ENCODE measurements at places on chromosomes 4 and X. TPM values are rescaled to one million over a fixed set of nuclear protein-coding genes. Genes with fewer than 3 reads are reported as not detected.

GRCh38 chrX:16807976-16808542 is 21.8 kb downstream of the TXLNG start:
- no peaks in the 10 kb centered on the region for H3K36me3 ChIP-seq
- H3K27ac ChIP-seq, result no peak overlapping the region
- peak overlapping the region; percentile 76 for H3K4me3 ChIP-seq
- H3K27me3 ChIP-seq, result no peaks in the 10 kb centered on the region
- DNase-seq, result peak; percentile 36

DNA sequence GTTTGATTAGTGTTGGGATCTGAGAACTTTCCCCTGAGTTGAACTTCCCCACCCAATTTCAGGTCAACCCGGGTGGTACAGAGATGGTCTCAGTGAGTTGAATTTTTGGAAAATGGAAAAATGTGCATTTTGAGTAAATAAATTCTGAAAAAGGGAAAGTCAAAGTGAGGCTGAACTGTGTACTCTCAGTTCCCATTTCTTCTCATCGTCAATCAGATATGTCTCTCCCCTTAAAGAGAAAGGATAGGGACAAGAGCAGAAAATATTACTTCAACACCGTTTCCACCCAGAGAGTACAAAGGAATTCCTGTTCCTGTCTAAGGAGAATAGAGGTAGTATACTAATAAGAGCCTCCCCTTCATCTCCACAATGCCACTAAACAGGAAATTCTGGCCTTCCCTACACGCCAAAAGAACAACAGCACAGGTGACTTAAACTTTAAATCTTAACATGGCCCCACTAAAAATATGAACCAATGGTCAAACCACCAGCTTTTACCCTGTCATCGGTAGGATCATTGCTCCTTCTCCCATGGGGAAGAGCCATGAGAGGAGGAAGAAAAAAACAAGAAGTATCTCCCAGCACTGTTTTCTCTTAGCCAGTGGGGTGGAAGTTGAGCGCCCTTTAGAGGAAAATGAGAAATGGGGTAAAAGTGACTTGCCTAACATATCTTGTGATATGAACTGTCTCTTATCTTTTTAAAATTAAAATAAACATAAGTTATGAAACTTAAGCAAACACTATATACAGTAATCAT is 30.3 kb downstream of the BMP3 start:
- H3K4me1 ChIP-seq, result no peaks in the 10 kb centered on the region
- no peaks in the 10 kb centered on the region for H3K36me3 ChIP-seq
- no peak overlapping the region for H3K4me3 ChIP-seq

GRCh38 chr4:12446657-12447185 is 1018.0 kb upstream of the HS3ST1 start:
- no peak overlapping the region for H3K4me3 ChIP-seq
- no peak overlapping the region for H3K27ac ChIP-seq
- H3K27me3 ChIP-seq, result no peaks in the 10 kb centered on the region
- H3K4me1 ChIP-seq, result no peaks in the 10 kb centered on the region
- H3K36me3 ChIP-seq, result no peaks in the 10 kb centered on the region

The GSX2 gene
- not detected for polyA plus RNA-seq

The GRK4 gene
- polyA plus RNA-seq, result 0.94 TPM

The BEX5 gene
- not detected for polyA plus RNA-seq

DNA sequence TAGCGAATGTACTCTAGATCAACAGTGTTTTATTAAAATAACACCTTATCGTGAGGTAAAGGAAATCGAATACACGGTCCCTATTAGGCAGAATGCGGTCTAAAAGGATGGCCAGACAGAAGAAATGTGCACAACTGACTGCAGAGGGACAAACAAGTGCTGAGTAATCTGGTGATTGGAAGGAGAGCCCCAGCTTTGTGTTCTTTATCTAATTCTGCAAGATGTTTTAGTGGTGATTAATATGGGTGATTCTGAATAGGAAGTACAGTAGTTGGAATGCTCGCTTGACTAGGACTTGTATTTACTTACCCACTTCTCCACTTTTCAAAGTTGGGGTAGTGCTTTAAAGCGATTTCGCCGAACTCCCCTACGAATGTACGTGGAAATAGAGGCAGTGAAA is 1.2 kb downstream of the WDR44 start:
- no peaks in the 10 kb centered on the region for H3K36me3 ChIP-seq
- H3K4me3 ChIP-seq, result peak overlapping the region; percentile 48
- H3K4me1 ChIP-seq, result peaks cover 32% of the 10 kb centered on the region
- no peaks in the 10 kb centered on the region for H3K27me3 ChIP-seq

DNA sequence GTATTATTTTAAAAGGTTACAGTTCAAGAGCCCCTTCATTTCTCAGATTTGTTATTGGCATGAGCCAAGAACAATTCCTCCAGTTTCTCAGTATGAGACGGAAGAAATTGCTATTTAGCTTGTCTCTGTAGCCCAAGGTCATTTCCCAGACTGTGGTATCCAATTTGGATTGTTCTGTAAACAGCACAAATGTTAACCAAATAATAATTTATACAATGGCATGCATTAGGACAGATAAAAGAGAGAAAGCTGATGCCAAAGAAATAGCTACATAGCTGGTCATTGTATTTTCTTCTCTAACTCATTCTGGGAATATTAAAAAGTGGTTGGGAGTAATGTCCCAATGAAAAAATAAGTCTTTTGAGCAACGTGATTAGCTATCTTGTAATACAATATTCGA is 134.6 kb upstream of the NPY2R start:
- H3K4me3 ChIP-seq, result no peak overlapping the region
- DNase-seq, result no peak
- no peak overlapping the region for H3K27ac ChIP-seq
- no peaks in the 10 kb centered on the region for H3K27me3 ChIP-seq
- no peaks in the 10 kb centered on the region for H3K36me3 ChIP-seq

The CCDC120 gene
- polyA plus RNA-seq, result 0.89 TPM

DNA sequence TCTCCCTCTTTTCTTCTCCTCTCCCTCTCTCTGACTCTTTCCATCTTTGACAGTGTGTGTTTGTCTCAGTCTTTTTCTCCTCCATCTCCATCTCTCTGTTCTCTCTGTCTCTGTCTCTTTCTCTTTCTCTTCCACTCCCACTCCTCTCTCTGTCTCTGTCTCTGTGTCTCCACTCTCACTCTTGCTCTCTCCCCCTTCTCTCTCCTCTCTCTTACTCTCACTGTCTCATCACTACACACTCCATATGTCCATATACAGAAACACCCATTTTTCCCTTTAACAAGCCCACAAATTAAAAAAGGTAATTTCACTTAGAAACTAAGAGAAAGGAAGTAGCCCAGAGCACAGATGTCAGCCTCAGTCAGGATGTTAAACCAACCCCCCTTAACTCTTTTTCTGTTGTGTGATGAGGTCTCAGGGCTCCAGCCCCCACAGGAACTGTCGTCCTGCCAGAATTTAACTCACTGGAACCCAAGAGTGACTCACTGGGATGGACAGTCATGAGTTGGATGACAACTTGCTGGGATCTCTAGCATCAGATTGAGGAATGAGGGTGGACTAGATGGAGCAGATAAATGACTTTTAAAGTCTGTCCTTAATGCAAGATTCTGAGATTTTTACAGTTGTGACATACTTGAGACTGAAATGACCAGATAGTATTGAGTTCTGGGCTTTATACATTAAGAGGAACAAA is 27.5 kb downstream of the OTUD6A start:
- no peaks in the 10 kb centered on the region for H3K36me3 ChIP-seq
- H3K27ac ChIP-seq, result no peak overlapping the region
- no peaks in the 10 kb centered on the region for H3K27me3 ChIP-seq
- DNase-seq, result no peak
- no peaks in the 10 kb centered on the region for H3K4me1 ChIP-seq

GRCh38 chrX:134568285-134569016 is 89.8 kb downstream of the PLAC1 start:
- no peak overlapping the region for H3K4me3 ChIP-seq
- no peaks in the 10 kb centered on the region for H3K4me1 ChIP-seq
- H3K27ac ChIP-seq, result no peak overlapping the region
- no peaks in the 10 kb centered on the region for H3K36me3 ChIP-seq

GRCh38 chr4:57093845-57094831 is 16.0 kb downstream of the IGFBP7 start:
- H3K27ac ChIP-seq, result no peak overlapping the region
- DNase-seq, result no peak
- H3K27me3 ChIP-seq, result no peaks in the 10 kb centered on the region
- peaks cover 15% of the 10 kb centered on the region for H3K4me1 ChIP-seq
- no peaks in the 10 kb centered on the region for H3K36me3 ChIP-seq

DNA sequence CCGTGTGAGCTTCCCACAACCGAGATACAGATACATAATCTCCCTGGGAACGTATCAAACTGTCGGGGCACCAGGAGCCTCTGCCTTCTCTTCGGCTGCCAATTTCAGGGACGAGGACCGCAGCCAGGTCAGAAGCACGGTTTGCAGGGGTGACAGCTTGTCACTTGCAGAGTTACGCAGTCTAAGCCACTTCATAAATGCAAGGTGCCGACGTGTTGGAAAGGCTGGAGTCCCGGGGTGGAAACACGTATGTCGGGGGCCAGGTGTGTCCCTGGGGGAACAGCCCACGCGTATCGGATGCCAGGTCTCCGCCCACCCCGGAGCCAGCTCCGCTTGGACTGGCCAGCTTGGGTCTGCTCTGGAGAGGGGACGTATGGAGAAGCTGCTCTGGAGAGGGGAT is 76.3 kb upstream of the SHOX start:
- no peak for DNase-seq
- no peaks in the 10 kb centered on the region for H3K4me1 ChIP-seq
- H3K27ac ChIP-seq, result no peak overlapping the region
- H3K27me3 ChIP-seq, result no peaks in the 10 kb centered on the region
- H3K4me3 ChIP-seq, result no peak overlapping the region

DNA sequence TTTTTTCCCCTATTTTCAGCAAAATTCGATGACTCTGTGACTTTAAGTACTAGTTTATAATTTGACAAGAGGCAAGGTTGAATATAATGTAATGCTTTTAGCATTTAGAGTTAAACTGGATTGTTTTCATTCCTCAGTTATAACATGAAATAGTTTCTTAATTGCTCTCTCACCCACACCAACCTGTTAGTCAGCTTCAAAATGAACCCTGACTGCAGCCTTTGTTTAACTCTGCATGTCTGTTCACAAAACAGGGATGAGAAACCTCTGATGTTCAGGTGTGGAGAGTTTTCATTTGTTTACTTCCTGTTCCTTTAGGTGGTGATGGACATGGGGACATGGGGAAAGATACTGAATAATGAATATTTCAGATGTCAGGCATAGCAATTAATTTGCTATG is 49.9 kb upstream of the MND1 start:
- no peaks in the 10 kb centered on the region for H3K36me3 ChIP-seq
- no peak for DNase-seq
- H3K4me3 ChIP-seq, result no peak overlapping the region
- H3K4me1 ChIP-seq, result no peaks in the 10 kb centered on the region
- H3K27ac ChIP-seq, result no peak overlapping the region

DNA sequence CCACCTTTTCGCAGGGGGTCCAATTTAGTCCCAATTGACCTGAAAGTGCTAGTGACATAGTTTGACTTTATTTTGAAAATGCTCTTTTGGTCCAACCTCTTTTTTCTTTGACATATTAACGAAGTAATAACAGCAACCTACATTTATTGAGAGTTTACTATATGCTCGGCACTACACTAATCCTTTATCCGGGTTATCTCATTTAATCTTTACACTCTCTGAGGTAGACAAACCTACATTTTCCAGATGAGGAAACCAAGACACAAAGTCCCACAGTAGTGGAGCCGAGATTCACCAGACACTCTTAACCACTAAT is 307 bp upstream of the ATRX start:
- peaks cover 23% of the 10 kb centered on the region for H3K4me1 ChIP-seq
- H3K27ac ChIP-seq, result peak overlapping the region; percentile 94
- no peaks in the 10 kb centered on the region for H3K36me3 ChIP-seq

DNA sequence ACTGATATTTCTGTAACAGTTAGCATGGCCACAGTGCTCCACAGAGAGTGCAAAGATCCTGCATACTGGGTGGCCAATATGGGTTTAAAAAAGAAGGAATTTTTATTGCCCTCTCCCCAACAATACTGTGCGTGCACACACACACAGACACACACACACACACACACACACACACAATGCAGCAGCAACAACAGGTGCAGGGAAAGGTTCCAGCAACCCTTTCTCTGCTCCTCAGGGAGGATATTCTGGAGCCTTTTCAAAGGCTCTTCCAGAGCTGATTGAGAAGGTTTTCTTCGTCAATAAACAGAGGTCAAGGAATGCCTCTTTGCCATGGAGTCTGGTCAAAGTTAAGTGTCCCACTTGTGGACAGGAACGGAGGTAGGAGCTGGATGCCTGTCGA is 84.8 kb upstream of the ZFP42 start:
- no peak overlapping the region for H3K27ac ChIP-seq
- no peaks in the 10 kb centered on the region for H3K36me3 ChIP-seq
- DNase-seq, result no peak
- no peak overlapping the region for H3K4me3 ChIP-seq

The CXCL8 gene
- 328 TPM for polyA plus RNA-seq

DNA sequence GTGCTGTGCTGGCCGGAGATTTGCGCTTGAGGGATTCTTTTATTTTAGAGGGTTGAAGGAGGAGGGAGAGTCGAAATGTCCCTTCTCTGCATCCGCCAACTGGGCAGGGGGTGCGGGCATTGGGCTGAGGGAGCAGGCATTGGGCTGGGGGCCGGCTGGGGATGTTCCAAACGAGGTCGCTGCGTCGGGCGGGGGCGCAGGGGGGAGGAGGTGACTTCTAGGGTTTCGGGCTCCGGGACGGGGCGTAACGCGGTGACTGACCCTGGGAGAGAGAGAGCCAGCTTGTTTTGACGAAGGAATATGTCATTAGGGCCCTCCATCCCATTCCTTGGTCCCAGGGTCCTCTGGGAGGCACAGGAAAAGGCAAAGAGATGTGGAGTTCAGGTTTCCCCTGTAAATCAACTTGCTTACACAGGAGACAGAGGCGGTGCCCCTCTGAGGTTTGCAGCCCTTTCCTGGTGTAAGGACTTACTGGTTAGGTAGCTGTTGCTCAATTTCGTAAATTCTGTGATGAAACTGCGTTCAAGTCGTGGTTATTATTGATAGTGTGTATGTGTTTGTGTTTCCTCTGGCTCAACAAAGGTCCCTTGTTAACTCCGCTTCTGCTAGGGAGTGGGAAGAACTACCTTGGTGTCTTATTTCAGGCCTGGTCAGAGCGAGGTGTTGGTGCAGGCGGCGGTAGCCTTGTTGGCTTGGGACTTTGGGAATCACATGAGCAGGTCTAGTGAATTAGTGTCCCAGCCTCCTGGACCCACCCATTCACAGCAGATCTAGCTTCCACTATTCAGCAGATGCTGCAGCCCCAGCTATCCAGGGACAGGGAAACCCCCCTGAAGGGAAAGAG is 716 bp downstream of the FHIP1A start:
- no peak overlapping the region for H3K27ac ChIP-seq
- DNase-seq, result no peak

DNA sequence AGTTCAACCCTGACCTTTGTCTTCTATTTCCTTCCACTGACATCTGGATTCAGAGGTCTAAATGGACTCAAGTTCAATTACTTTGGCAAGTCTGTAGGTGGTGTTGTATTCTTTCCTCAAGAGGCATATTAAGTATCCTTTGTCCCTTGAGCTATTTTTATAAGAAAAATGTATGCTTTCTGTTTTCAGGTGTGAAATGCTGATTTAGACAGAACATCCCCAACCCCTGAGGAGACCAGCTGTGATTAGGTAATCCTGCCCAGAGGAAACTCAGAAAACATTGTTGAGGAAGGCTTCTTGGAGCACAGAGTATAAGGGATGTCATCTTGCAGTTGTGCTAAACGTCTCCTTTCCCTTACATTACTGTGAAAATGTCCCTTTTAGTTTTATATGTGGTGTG is 46.6 kb upstream of the EGFL6 start:
- DNase-seq, result no peak
- no peaks in the 10 kb centered on the region for H3K36me3 ChIP-seq
- no peaks in the 10 kb centered on the region for H3K27me3 ChIP-seq
- no peak overlapping the region for H3K27ac ChIP-seq
- H3K4me3 ChIP-seq, result no peak overlapping the region

The PPARGC1A gene
- polyA plus RNA-seq, result 1.1 TPM

Data from CD14-positive monocyte (primary cell).